ENCODE measurements at places on chromosomes 3 and 15.

DNA sequence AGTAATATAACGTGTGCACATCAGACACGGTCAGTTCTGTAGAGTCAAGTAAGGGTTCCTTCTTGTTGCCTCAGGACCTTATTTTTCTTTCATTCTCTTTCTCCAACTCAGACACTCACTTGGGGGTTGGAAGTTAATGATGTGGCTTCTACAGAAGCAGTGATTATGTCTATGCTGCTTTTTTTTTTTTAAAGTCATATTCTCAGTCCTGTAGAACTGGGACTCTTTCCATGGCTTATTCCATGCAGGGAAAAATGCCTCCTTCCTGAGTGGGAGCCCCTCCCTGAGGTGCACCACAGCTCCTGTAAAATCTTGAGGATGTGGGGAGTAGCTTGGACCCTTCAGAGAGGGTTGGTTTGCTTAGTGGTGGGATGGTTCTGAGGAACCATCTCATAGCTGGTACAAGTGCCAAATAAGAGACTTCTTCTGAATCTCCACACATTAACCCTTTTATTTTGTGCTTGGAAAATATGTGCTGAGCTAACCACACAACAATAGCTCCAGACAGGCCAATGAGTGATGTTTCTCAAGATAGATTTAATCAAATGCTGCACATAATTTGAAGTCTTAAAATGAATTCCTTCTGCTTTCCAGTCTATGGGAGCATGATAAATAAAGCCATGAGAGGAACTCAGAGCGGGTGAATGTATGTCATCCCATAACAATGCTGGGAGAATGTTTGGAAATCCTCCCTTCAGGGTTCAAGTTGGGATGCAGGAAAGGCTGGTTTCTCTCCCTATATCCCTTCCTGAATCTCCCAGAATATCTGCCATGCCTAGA, 23.3 kb upstream of the FSTL1 start:
- no peak for DNase-seq

DNA sequence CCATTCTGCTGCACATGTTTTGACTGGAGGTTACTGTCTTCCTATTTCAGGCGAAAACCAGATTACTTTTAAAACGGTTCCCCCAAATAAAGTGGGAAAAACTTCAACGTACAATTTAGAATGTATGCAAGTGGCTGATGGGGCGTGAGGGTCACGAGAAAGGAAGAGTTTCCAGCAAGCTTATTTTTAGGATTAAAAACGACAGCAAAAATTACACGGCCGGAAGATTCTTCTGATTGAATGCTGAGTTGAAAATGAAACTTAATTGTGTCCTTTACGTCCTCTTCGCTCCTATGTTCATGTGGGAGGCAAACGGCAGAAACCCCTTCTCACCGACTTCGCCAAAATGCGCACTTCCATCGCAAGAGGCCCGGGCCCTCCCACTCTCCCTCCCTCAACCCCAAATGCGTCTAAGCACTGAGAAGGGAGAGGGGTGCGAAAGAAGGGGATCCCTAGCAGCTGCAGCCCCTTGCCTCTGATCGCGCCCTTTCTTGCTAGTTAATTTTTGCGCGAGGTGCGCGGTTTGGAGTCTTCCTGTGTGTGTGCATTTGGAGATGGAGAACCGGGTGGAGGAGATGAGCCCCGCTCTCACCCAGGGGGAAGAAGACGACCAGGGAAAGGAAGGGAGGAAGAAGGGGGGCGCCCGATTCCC, 656 bp downstream of the CD47 start:
- peak; percentile 38 for DNase-seq

DNA sequence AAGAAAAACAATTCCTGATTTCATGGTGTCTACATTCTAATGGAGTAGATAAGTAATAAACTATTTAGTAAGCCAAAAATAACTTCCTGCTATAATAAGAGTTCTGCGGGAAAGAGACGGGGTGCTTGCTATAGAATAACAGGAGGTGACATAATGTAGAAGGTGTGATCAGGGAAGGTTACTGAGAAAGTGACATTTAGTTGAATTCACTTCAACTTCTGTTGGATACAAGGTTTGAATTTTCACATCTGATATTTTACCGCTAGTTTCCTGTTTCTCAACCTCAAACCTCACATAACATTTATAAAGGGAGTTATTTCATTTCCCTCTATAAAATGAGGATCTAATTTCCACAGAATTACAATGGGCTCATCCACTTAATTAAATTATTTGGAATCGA, 102.3 kb upstream of the GBE1 start:
- DNase-seq = no peak

- DNase-seq = no peak
Measured at GRCh38 chr3:79159736-79160135, 608.1 kb downstream of the ROBO1 start.

- no peak for DNase-seq
Measured at GRCh38 chr3:196339493-196340254, 1.5 kb upstream of the TM4SF19 start.

- DNase-seq = no peak
Measured at GRCh38 chr15:38300395-38300794, 47.8 kb downstream of the SPRED1 start.
